Stimulated activated memory B cell treated with anti-CD40 and anti-IgM and Interleukin-4, amounts not matched to agents 10 μg/mL and 1 μg/mL and 100 μg/mL, for 72 hours (primary cell): ENCODE measurements at places on chromosomes 2 and 18.

DNA sequence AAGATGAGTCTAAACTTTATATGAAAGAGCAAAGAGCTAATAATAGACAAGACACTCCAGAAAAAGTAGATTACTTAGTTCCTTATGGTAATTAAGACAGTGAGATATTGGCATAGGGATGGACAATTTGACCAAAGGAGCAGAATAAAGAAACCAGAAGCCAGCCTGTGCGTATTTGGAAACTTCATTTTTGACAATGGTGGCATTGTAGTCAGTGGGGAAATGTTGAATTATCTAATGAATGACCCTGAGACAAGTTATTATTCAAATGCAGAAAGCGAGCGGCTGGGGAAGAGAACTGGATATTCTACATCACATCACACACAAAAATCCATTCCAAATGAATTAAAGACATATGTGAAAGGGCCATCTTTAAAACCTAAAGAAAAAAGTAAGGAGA, 144.3 kb downstream of the DTNB start:
- H3K4me1 ChIP-seq = no peaks in the 10 kb centered on the region
- no peak for ATAC-seq
- no peaks in the 10 kb centered on the region for H3K27me3 ChIP-seq
- no peak overlapping the region for H3K27ac ChIP-seq

- no peak overlapping the region for H3K4me3 ChIP-seq
- no peak for ATAC-seq
- H3K36me3 ChIP-seq = no peaks in the 10 kb centered on the region
- no peaks in the 10 kb centered on the region for H3K27me3 ChIP-seq
Measured at GRCh38 chr2:45908316-45909170, 257.1 kb downstream of the PRKCE start.

DNA sequence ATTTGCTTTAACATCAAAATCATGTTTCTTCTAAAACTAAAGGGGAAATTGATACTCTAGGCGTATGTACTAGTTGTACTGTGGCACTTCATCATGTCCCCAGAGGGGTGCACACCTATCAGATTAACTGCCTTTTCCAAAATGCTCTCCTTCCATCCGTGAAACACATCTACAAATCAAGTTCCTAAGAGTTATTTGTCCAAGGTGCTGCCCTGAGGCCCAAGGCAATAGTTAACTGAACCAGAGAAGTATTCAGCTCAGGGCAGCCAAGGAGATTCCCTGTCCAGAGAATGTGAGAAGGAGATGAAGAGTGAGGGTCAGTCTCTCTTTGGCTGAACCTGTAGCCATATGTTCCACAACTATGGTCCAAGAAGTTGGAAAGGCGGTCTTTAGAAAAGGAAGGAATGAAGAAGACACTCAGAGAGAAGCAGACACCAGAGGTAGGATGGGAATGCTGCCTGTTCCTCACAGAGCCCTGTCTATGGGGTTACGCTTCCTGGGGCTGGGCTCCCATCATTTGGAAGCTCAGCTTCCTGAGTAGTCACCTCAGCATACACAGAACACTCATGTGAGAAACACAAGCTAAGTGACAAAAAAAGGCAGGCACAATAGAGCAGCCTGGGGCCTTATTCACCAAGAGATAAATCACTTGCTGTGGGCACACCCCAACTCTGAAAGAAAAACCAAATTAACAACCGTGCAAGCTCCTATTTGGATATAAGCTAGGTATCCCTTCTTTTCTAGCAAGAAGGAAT, 55.6 kb downstream of the ANKRD44 start:
- peaks cover 77% of the 10 kb centered on the region for H3K4me1 ChIP-seq
- peak overlapping the region; percentile 90 for H3K27ac ChIP-seq
- H3K36me3 ChIP-seq = no peaks in the 10 kb centered on the region
- H3K27me3 ChIP-seq = no peaks in the 10 kb centered on the region
- H3K4me3 ChIP-seq = peak overlapping the region; percentile 79
- peak; percentile 61 for ATAC-seq

- no peak for ATAC-seq
- no peak overlapping the region for H3K4me3 ChIP-seq
- H3K27me3 ChIP-seq = no peaks in the 10 kb centered on the region
- H3K36me3 ChIP-seq = no peaks in the 10 kb centered on the region
Measured at GRCh38 chr18:68983126-68983525, 185.2 kb downstream of the CCDC102B start.

GRCh38 chr18:76384114-76384790, 110.8 kb downstream of the ZNF516 start:
- ATAC-seq = no peak
- peaks cover 22% of the 10 kb centered on the region for H3K36me3 ChIP-seq
- H3K4me3 ChIP-seq = no peak overlapping the region
- no peak overlapping the region for H3K27ac ChIP-seq

GRCh38 chr2:15673919-15674636, 82.4 kb downstream of the DDX1 start:
- H3K27ac ChIP-seq = no peak overlapping the region
- no peak overlapping the region for H3K4me3 ChIP-seq
- no peaks in the 10 kb centered on the region for H3K36me3 ChIP-seq
- no peak for ATAC-seq
- peaks cover 20% of the 10 kb centered on the region for H3K27me3 ChIP-seq

DNA sequence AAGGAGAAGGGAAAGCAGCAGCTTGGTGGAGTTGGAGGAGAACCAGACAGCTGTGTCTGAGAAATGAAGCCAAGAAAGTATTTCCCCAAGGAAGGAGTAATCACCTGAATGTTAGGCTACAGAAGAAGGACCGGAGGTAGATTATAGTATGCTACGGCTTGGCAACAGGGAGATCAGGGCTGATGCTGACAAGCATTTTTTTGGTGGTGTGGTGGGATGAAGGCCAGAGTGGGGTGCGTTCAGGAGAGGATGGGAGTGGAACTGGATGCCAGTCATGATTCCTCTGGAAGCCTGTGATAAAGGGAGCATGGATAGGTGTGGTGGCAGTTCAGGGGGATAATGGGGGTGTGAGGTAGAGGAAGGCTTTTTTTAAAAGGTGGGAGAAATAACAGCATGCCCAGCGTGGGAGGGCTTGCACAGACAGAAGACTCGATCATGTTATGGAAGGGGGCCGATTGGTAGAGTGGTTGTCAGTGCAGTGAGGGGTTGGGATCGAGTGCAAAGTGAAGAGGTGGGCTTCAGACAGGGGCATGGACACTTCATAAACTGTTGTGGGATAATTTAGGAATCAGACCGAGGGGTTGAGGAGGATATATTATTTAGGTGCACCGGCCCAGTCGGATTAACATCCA, 5.6 kb downstream of the CEP192 start:
- H3K4me1 ChIP-seq = peaks cover 7% of the 10 kb centered on the region
- H3K4me3 ChIP-seq = no peak overlapping the region
- no peak for ATAC-seq
- no peaks in the 10 kb centered on the region for H3K36me3 ChIP-seq
- H3K27me3 ChIP-seq = no peaks in the 10 kb centered on the region

DNA sequence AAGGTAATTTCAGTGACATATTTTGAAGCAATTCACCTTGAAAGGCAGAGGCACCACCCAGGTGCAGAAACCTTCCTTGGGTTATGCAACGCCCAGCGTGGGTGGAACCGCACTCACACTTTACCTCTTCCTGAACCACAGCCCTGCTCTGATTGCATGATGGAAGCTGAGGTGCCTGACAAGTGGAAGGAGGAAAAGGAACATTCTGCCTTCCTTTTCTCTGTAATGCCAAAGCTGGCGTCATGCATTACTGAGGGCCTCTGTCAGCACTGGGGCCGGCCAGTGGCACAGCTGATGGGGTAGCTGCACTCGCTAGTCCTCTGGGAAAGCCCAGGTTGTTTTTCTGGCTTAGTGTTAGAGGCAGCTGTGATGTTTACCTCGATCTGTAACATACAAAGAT, 266.5 kb downstream of the NEDD4L start:
- H3K36me3 ChIP-seq = peaks cover 6% of the 10 kb centered on the region
- no peaks in the 10 kb centered on the region for H3K27me3 ChIP-seq
- no peak overlapping the region for H3K4me3 ChIP-seq

GRCh38 chr2:9401646-9402371, 21.5 kb downstream of the ITGB1BP1 start:
- H3K27me3 ChIP-seq = peaks cover 12% of the 10 kb centered on the region
- peaks cover 11% of the 10 kb centered on the region for H3K4me1 ChIP-seq
- no peak overlapping the region for H3K27ac ChIP-seq
- H3K36me3 ChIP-seq = peaks cover 11% of the 10 kb centered on the region
- peak; percentile 8 for ATAC-seq
- no peak overlapping the region for H3K4me3 ChIP-seq
